ENCODE measurements at places on chromosomes 12 and 14.

GRCh38 chr12:64147011-64147631 lies 75.0 kb downstream of the KICS2 start:
- no peak for DNase-seq

DNA sequence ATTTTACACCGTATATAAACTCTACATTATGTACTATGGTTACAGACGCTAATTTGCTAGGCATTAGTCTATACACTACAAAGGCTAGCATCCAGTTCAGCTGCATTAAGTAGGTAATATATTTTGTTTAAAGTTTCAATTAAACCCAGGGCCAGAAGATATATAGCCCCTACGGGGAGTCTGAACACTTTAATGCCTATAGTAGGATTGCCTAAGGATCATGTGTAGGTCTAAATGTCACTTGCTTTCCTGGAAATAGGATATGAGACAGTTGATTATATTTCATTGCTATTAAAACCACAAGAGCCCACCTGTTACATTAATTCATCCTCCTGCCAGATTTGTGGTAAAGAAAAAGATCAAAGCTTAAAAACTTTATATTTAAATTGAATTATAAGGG lies 286.9 kb downstream of the TMTC2 start:
- DNase-seq = no peak

GRCh38 chr14:27390155-27390554 lies 792.3 kb upstream of the NOVA1 start:
- no peak for DNase-seq

DNA sequence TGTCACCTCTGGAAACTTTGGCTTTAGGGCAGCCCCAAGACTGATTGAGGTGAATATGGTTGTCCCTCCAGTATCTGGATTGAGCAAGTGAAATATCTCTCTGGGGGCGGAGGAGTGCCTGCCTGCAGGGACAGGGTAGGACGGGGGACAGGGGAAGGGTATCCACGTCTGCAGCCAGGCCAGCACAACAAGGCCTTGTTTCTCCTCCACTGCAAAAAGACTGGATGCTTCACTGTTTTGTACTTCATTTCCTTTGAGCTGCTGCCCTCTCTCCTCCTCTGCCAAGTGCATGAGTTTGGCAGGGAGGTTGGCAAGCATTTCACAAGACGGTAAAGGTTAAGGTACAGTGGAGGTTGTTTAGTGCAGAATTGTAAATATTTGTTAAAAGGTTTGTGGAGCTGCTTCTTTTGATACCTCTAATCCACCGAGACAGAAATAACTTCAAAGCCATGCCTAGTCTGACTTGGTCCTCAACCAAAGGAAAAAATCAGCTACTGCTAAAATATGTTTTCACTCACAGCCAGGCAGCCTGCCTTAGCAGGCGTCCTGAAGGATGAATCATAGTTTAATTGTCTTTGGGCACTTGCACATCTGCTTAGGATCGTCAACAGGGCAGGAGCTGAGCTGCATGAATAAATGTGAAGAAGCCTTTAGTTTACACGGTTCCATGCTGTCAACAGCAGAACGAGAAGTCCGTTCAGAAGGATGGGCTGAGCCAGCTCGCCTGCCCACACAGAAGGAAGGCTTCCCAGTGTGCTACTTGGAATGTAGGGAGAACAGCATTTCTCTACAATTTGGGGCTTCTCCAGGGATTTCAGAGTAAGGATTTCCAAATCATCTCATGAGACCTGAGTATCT lies 269.7 kb downstream of the TTC6 start:
- no peak for DNase-seq

GRCh38 chr12:7042842-7043241 lies 17.7 kb upstream of the C1S start:
- DNase-seq = peak; percentile 90

DNA sequence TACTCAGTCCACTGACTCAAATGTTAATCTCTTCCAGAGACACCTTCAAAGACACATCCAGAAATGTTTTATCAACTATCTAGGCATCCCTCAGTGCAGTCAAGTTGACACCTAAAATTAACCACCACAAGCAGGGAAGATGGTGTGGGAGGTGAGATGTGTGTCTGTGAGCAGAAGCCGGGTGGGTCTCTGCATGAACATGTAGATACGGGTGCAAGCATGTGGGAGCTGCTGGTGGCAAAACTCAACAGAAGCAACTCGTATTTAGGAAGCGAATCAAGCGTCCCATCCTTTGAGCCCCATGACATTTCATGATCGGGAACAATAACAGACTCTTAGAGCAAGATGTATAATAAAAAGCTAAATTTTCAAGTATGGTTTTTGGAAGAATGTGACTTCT lies 110.0 kb upstream of the C14orf180 start:
- no peak for DNase-seq

- DNase-seq = peak; percentile 16
Measured at GRCh38 chr14:68775614-68776126, 17.2 kb downstream of the ZFP36L1 start.

GRCh38 chr12:127414636-127415035 lies 852.3 kb upstream of the TMEM132C start:
- DNase-seq = no peak

DNA sequence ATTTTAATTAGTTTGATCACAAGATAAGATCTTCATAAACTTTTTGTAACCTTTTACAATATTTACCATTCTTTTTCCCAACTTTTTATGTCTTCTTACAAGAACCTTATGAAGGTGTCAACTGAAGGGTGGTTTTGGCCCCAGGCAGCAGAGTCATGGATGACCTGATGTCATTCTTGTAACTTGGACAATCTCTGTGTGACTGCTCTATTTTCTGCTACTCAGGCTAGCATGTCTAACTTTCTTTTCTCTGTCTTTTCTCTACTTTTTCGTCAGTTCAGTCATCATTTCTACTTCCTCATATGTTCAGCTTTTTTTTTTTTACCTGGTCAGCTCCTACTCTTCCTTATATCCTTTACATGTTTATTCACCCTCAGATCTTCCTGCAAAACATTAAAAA lies 150.7 kb upstream of the PTPRQ start:
- DNase-seq = no peak

DNA sequence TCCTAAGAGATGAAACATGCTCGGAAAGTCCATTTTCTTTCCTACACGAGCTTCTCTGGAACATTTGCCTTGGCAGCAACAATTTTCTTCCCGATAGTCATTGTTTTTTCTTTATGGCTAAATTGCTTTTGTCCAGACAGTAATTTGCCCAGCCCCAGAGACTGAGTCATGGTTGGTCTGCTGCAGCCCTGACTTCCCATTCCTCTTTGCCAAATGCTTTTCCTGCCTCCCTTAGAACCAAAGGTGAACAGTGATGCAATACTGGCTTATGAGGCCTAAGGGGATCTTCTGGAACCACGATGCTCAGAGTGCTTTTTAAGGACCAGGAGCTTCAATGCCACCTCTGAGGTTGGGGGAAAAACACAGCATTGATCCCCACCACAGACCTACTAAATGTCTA lies 1599.6 kb upstream of the TMEM132C start:
- DNase-seq = no peak

- DNase-seq = no peak
Measured at GRCh38 chr14:101934601-101935150, 29.7 kb upstream of the DYNC1H1 start.

GRCh38 chr12:18898470-18898869 lies 160.6 kb downstream of the CAPZA3 start:
- DNase-seq = no peak

- DNase-seq = no peak
Measured at GRCh38 chr12:9052610-9053009, 63.1 kb downstream of the A2M start.

- no peak for DNase-seq
Measured at GRCh38 chr14:88554457-88555286, at the start of gene PTPN21. TSS of gene PTPN21 (minus strand) at chr14:88555007. CDS start at chr14:88550417, 4,590 bp downstream.

GRCh38 chr14:80213602-80214001 lies 2.3 kb upstream of the DIO2 start:
- DNase-seq = peak; percentile 47

- DNase-seq = no peak
Measured at GRCh38 chr12:95181103-95181502, 36.2 kb downstream of the FGD6 start.

GRCh38 chr14:73026243-73026844 lies 562 bp downstream of the ZFYVE1 start:
- no peak for DNase-seq

- peak; percentile 63 for DNase-seq
Measured at GRCh38 chr12:53995378-53996239, 4.4 kb upstream of the HOXC9 start.

DNA sequence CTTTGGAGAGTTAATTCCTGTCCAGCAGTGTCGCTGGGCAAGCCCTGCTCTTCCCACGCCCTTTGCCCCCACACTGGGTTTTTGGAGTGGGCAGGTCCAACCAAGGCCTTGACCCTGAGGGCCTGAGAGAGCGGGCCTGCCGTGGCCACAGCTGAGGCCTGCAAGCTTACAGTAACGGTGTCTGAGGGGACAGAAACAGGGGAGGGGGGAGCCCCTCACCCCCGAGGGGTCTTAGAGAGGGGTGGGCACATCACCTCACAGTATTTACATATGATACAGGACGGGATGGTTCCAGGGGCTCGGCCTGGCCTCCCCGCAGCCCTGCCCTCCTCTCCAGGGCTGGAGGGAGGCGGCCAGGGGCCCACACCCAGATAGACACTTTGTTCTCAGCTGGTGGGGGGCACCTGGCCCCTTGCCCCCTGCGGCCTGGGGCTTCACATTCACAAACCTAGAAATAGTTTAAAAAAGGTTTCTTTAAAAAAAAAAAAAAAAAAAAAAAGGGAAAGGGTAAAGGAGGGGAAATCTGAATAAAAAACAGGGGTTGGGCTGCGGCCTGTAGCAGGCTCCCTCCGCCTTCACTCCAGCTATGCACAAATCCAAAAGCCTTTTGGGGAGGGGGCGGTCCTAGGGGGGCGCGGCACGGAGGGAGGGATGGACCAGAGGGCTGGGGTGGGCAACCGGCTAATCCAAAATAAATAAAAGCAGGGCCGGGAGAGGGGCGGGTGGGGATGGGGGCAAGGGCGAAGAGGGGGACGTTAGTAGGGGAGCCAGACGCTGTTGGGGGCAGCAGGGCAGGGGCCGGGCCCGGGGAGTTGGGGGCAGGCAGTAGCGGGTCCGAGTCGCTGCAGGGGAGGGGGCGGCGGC lies 14.8 kb upstream of the PLA2G1B start:
- no peak for DNase-seq

- no peak for DNase-seq
Measured at GRCh38 chr12:21129906-21130305, 1.1 kb upstream of the SLCO1B1 start.

DNA sequence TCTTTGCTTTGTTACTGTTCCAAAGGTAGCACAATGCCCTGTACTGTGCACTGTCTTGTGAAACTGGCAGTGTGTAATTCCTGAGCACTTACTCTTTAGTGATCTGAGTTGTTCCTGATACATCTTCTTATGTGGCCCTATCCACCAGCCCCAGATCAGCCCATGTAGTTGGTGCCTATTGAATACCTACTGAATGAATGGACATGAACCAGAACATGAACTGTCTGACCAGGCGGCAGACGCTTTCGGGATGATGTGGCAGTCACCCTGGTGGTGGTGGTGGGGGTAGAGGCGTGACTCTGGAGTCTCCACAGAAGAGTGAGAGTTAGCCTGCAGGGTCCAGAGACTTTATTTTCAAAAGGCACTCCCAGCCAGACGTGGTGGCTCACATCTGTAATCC lies 46.6 kb upstream of the PAPOLA start:
- no peak for DNase-seq

GRCh38 chr12:12460935-12461922 lies 101.4 kb downstream of the DUSP16 start:
- no peak for DNase-seq

DNA sequence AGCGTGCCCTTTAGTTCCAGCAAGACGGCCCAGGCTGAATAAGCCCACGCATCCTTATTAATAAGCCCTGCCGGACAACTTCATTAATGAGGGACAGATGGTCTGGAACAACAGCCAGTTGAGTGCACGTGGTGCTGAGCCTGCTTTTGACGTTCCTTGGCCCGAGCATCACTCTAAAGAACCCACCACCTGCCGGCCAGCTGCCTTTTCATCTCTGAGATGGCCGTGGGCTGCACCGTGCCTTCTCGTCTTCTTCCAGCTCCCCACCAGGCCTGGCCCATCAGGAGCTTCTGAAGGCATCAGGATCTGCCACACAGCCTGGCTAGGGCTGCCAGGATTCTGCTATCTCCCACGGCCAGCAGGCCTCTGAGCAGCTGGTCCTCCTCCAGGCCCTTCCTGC lies 80.0 kb downstream of the AACS start:
- no peak for DNase-seq

GRCh38 chr14:39342768-39343167 lies 89.5 kb downstream of the FBXO33 start:
- DNase-seq = no peak

- DNase-seq = no peak
Measured at GRCh38 chr14:67441672-67442071, 29.7 kb upstream of the PLEK2 start.

DNA sequence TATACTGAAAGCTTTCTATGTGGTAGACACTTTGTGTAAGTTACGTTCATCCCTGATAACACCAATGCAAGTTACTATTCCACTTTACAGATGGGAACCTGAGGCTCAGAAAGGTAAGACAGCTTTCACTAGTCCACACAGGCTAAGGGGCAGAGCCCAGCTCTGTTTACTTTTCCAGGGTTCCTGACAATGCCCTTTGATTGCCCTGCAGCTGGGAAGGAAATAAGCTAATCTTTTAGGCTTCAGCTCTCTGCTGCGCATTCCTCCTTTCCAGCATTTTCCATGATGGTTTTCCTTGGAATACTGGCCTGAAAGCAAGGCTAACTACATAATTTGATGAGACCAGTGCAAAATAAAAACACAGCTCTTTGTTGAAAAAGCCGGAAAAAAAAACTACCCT lies 185.7 kb upstream of the BTG1 start:
- no peak for DNase-seq

DNA sequence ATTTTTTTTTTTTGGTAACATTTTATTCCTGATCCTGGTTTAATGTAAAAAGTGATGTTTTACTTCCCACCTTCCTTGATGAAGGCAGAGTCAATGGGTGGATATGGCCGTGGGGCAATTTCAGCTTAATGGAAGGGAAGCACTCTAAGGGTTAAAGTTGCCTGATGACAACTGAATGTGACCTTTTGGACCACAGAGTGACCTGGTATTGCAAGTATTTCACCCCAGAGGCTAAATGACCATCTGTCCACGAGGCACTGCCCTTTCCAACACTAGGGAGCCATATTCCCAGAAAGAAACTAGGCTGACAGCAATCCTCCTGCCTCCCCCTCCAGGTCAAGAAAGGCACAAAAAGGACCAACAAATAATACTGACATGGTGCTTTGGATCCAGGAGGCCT lies 4.8 kb downstream of the CCDC177 start:
- no peak for DNase-seq
